ENCODE measurements at places on chromosomes 5 and 9.

DNA sequence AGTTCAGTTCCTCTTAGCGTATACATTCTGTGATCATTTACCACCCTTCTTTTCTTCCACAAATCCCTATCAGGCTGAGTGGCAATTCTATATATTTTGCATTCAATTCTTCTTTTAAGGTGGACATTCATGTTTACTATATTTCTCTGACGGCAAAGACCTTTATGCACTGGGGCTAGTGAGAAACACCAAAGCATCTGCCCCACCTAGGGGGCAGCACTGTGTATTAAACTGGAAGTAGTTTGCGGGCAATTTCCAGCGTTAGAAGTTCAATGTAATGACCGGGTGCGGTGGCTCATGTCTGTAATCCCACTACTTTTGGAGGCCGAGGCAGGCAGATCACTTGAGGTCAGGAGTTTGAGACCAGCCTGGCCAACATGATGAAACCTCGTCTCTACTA lies 27.9 kb upstream of the FBXL7 start:
- DNase-seq = no peak

- no peak for DNase-seq
Measured at GRCh38 chr5:123294544-123294943, 128.7 kb downstream of the CEP120 start.

DNA sequence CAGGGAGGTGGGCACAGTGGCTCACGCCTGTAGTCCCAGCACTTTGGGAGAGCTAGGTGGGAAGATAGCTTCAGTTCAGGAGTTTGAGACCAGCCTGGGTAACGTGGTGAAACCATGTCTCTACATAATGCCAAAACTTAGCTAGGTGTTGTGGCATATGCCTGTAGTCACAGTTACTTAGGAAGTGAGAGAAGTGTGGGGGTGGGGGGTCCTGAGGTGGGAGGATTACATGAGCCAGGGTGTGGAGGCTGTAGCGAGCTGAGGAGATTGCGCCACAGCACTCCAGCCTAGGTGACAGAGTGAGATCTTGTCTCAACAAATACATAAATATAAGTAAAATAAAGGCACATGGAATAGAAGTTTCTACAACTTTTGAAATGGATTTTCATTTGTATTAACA lies 23.1 kb downstream of the VCAN start:
- DNase-seq = no peak

GRCh38 chr5:153782589-153783361 lies 255.9 kb downstream of the FAM114A2 start:
- no peak for DNase-seq

GRCh38 chr5:132678735-132679134 lies 4.9 kb downstream of the IL4 start:
- no peak for DNase-seq

GRCh38 chr9:129571298-129572051 lies 49.4 kb downstream of the C9orf50 start:
- no peak for DNase-seq

DNA sequence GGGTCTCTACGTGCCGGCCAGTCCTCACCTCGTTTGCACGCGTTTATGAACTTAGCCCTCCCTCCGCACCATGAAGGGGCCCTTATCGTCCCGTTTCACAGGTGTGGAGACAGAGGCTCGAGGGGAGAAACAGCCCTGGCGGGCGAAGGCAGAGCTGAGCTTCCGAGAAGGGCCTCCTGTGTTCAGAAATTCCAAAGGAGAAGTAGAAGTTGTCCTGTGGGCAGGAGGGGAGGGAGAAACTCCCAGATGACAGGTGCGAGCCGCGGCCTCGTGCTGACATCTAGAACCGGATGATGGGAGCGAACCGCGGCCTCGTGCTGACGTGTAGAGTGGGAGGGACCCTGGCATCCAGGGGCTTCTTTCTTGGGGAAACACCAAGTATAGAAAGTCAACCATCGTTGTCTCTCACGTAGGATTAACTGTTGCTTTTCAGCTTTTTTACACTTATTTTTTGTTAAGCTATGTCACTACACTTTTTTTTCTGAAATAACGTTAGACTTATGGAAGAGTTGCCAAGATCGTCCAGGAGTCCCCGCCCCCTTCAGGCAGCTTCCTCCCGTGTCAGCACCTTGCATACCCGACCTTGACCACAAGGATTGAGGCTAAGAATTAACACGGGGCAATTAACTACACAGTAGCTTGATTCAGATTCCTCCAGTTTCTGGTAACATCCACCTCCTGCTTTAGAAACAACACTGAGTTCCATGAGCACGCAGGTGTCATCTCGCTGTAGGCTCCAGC lies 42.8 kb upstream of the NKD2 start:
- DNase-seq = no peak

GRCh38 chr5:106755789-106756188 lies 914.9 kb downstream of the EFNA5 start:
- DNase-seq = no peak
